ENCODE measurements at places on chromosomes 16 and 17. TPM values are rescaled to one million over a fixed set of nuclear protein-coding genes. Genes with fewer than 3 reads are reported as not detected.

Gene HSPB9
- total RNA-seq, result not detected

Gene IL32
- 131 TPM for total RNA-seq

Gene PLA2G10
- not detected for total RNA-seq

Gene NF1
- 25.9 TPM for total RNA-seq

Gene KRTAP1-5
- total RNA-seq, result not detected

Gene SCGB1C2
- total RNA-seq, result not detected

Gene VTN
- 8.1 TPM for total RNA-seq

Gene CBFA2T3
- not detected for total RNA-seq

Gene KRTAP2-1
- not detected for total RNA-seq

Gene MPP3
- total RNA-seq, result 6.3 TPM

Gene HOXB9
- total RNA-seq, result not detected

Gene MEOX1
- 0.54 TPM for total RNA-seq

Gene OR2C1
- total RNA-seq, result not detected

Gene FBXL16
- 2.9 TPM for total RNA-seq

Gene LDHD
- total RNA-seq, result 5.4 TPM

Gene PLXDC1
- total RNA-seq, result 0.54 TPM

Gene SPN
- total RNA-seq, result 0.36 TPM

Gene MLKL
- 10.0 TPM for total RNA-seq

Gene TEX14
- not detected for total RNA-seq

Gene CACNG4
- not detected for total RNA-seq

Gene MYH8
- total RNA-seq, result not detected

Gene CCDC144A
- total RNA-seq, result not detected

Gene FAAP100
- total RNA-seq, result 34.7 TPM

Gene GGA2
- 22.9 TPM for total RNA-seq

Gene DNAI2
- not detected for total RNA-seq

Gene CASKIN1
- 0.54 TPM for total RNA-seq

Gene CCL8
- total RNA-seq, result not detected

Gene DLG4
- total RNA-seq, result 17.3 TPM

Gene SLC22A31
- total RNA-seq, result 22.8 TPM

Gene NOD2
- not detected for total RNA-seq

Gene INO80E
- total RNA-seq, result 58.3 TPM

Gene TMEM132E
- not detected for total RNA-seq

Gene C16orf74
- 7.9 TPM for total RNA-seq

Gene KRTAP2-2
- not detected for total RNA-seq

Gene CLDN9
- not detected for total RNA-seq

Gene CDRT4
- not detected for total RNA-seq

Gene MT4
- total RNA-seq, result not detected

Gene TNFRSF17
- total RNA-seq, result not detected

Gene KCNJ12
- 2.9 TPM for total RNA-seq

Gene EMP2
- total RNA-seq, result 9.4 TPM

Gene CCL17
- not detected for total RNA-seq

Gene SLC52A1
- total RNA-seq, result 0.18 TPM

Gene ABCA8
- total RNA-seq, result 58.2 TPM

Gene TTC19
- total RNA-seq, result 36.3 TPM

Gene CD79B
- total RNA-seq, result not detected

Gene WSB1
- 91.5 TPM for total RNA-seq

Gene BCO1
- not detected for total RNA-seq

Gene CACNG1
- total RNA-seq, result not detected

Gene KIF18B
- total RNA-seq, result 4.2 TPM

Gene ARHGAP23
- 30.3 TPM for total RNA-seq

Gene RND2
- total RNA-seq, result not detected

Gene NPIPA8
- total RNA-seq, result 22.9 TPM

Gene KIF19
- total RNA-seq, result not detected

Gene RAC3
- 32.6 TPM for total RNA-seq

Gene FOXO3B
- 8.3 TPM for total RNA-seq

Gene MYH3
- not detected for total RNA-seq

Gene ATP2A3
- not detected for total RNA-seq

Gene YBX2
- not detected for total RNA-seq

Gene PMP22
- 64.3 TPM for total RNA-seq

Gene RUNDC3A
- not detected for total RNA-seq
